T-helper 2 cell treated with Interferon-gamma antibody and Interleukin-4, amounts not matched to agents 5 μg/mL and 100 μg/mL, for 36 hours (primary cell): ENCODE measurements at places on chromosomes 11 and 22.

DNA sequence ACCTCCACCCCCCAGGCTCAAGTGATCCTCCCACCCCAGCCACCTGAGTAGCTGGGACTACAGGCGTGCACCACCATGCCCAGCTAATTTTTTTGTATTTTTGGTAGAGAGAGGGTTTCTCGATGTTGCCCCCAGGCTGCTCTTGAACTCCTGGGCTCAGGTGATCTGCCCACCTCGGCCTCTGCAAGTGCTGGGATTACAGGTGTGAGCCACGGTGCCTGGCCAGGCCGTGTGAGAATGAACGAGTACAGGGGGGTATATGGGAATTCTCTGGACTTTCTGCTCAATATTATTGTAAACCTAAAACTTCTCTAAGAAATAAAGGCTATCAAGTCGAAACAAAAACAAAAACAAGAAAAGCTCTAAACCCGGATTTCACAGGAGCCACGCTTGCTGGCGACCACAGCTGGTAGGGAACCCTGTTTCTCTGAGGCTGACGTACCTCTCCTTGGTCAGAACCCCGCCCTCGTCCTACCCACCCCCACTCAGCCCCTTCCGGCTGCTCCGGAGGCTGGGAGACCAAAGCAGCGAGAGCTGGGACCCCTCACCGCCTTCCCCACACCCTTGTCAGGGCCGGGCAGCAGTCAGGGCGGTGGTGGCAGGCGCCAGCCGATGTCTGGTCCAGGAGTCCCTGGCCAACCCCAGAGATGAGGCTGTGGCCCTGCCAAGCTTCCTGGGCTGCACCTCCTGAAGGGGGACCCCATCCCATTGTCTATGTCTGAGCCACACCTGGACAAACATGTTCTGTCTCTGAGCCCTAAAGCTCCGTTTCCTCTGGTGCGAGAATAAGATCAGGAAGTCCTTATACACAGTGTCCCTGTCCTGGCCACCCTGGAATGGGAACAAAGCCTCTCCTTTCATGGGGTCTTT lies 52.1 kb downstream of the LINC01488 start:
- DNase-seq, result no peak

- DNase-seq, result no peak
Observed at GRCh38 chr22:49536571-49537131, 291.0 kb downstream of the BRD1 start.

- no peak for DNase-seq
Observed at GRCh38 chr11:68355471-68355870, 43.1 kb downstream of the LRP5 start.

DNA sequence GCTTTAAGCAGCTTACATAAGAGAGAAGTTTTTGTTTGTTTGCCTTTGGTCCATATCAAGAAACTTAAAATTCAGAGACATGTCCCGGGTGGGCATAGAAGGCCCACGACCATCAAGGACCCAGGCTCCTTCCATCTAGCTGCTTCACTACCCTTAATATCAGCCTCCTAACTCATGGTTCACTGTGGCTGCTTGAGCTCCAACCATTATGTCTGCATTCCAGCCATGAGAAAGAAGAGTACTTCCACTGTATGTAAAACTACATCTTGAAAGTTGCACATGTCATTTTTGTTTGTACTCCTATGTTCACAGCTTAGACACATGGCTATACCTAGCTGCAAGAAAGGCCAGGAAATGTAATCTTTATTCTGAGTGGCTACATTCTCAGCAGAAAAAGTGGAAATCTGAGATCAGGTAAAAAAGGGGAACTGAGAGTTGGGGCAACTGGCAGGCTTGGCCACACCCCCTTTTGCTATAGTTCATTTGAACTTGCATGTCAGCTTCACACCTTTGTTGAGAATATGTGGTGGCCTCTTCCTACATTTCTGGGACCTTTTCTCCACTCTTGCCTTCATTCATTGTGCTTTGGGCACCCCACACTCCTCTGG lies 81.3 kb upstream of the TP53I11 start:
- no peak for DNase-seq

DNA sequence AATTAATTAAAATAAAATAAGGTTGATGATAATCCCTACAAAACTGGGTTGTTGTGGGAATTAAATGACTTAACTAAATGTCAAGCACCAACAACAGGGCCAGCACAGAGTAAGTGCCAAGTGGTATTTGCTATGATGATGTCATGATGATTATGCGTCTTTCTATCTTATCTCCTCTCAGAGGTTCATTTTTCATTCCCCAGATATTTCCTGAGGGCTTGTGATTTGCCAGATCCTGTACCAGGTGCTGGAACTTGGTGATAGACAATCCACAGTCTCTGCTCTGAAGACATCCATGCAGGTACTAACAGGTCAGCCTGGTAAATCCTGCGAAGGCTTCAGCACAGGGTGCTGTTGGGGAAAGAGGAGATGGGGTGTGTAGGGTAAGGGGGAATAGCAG lies 8.1 kb upstream of the MYH9 start:
- DNase-seq, result no peak

GRCh38 chr11:21148376-21148775 lies 479.0 kb downstream of the NELL1 start:
- no peak for DNase-seq

GRCh38 chr11:27218421-27219038 lies 144.5 kb downstream of the CCDC34 start:
- no peak for DNase-seq
